SK-N-MC (cell line): ENCODE measurements at places on chromosomes 1 and 21.

DNA sequence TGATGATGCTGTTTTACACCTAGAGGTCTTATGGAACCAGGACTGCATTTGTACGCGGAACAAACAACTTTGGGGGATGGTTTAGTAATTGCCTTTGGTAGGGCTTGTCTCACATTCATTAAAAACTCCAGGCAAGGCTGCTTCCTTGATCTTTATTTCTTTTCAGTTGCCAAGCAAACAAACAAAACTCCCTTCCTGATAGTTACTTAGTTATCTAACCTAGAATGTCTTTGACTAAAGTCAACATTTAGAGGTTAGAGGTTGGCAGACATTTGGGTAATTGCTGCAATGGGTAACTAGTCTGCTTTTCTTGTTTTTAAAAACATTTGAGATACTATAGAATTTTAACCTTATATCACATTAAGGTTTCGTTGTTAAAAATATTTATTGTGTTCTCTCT lies 500.9 kb upstream of the PTBP2 start:
- no peak for DNase-seq

DNA sequence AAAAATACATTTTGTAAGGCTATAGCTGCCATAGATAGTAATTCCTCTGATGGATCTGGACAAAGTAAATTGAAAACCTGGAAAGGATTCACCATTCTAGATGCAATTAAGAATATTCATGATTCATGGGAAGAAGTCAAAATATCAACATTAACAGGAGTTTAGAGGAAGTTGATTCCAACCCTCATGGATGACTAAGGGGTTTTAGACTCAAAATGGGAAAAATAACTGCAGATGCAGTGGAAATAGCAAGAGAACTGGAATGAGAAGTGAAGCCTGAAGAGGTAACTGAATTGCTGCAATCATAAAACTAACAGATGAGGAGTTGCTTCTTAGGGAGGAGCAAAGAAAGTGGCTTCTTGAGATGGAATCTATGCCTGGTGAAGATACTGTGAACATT lies 230.8 kb downstream of the KCTD3 start:
- DNase-seq, result no peak

DNA sequence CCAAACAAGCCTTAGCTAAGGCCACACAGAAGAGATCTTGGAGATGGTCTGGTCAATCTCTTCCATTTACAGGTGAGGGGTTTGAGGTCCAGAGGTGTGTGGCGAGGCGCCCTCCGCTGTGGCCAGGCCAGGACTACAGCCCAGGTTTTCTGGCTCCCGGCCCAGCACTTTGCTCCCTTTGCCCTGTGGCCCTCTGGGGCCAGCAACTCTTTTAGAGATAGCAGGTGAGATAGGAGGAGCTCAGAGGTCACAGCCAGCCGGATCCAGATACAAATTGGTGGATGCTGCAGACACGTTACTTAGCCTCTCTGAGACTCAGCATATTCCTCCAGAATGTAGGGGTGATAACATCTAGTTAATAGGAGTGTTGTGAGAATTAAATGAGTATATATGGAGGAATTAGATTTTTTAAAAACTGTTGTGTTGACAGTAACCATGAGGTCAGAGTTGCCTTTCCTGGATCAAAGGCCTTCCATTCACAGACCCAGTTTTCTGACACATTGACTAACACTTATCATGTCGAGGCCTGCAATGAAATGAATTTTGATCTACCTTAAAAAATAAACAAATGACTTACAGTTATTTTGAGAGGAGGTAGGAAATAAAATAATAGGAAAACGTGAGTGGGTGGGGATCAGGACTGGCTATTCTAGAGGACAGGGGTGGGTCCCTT lies 16.6 kb downstream of the TEX35 start:
- no peak for DNase-seq

DNA sequence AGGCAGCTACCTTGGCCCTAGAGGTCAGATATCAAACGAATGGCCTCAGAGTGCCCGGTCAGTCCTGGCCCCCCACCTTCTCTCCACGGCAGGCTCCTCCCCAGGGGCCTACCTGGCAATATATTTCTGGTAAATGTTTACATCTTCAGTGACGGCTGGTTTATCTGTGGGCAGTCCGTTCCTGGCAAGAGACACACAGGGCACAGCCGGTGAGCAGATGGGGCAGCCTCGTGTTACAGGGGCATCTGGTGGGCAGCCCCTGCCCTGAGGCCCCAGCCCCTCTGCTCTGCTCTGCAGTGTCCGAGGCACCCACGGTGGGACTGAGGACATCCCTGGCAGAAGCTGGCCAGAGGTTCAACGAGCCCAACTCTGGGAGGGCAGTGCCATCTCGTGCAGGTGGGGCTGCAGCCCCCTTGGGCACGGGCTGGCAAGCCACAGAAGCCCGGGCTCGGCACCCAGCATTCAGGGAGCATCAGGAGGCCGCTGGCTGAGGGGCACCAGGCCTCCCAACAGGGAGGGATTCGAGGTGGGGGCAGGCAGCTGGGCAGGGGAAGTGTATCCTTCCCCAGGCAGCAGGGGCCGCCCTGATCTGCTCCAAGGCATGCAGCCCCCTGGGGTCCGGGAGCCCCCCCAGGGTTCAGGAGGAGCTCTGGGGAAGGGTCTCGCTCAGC lies 137.9 kb downstream of the CASZ1 start:
- DNase-seq, result no peak

DNA sequence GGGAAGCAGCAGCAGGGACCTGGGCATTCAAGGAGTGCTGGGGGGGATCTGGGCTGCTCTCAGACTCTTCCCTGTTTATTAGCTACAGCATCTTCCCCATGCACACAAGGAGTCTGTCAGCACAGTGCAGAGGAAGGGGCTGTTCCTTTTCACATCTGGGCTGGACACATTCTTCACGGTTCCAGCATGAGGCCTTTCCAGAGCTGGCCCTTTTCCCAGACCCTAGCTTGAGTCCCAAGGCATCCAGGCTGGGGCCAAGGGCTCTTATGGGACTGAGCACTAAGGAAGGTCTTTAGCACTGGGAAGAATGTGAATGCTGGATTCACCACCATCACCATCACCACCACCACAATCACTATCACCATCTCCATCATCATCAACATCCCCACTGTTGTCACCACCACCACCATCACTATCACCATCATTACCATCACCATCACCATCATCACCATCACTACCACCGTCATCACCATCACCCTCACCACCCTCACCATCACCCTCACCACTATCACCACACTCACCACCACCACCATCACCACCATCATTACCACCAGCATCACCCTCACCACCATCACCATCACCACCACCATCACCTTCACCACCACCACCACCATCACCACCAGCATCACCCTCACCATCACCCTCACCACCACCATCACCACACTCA lies 28.4 kb downstream of the PARK7 start:
- no peak for DNase-seq

- DNase-seq, result no peak
Measured at GRCh38 chr1:189658381-189658780, 819.3 kb downstream of the BRINP3 start.

DNA sequence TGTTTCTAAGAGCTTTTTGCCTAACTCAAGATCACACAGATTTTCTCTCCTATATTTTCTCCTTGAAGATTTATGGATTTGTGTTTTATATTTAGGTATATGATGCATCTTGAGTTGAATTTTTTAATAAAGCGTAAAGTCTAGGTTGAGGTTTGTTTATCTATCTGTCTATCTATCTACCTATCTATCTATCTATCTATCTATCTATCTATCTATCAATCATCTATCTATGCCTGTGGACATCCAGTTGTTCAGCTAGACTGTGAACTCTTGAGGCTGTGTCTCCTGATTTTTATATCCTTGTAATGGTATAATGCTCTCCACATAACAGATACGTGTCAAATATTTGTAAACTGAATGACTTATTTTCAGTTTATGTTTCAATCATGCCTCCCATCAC lies 120.1 kb downstream of the DNAH14 start:
- no peak for DNase-seq

DNA sequence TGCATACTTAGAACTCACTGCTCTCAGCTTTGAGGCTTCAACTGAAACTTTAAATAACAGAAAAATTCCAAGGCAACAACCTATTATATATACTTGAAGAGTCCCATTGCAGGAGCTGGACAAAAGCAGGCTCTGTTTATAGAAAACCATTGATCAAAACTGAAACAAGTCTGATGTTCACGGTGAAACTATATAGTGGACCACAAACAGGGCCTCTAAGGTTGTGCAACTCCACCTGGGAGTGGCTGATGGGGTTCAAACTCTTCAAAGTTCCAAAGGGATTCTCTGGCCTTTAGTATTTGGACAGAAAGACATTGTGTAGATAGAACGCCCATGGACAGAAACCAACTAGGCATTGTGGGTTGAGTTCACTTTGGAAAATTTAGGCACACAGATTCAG lies 140.3 kb downstream of the ZC3H11B start:
- DNase-seq, result no peak

GRCh38 chr1:161038523-161039153 lies at the start of gene TSTD1:
Gene TSTD1 (minus strand): TSS chr1:161038964. CDS start chr1:161038889, 75 bp downstream.
- DNase-seq, result no peak

GRCh38 chr1:222171005-222171404 lies 376.9 kb downstream of the HHIPL2 start:
- no peak for DNase-seq

- no peak for DNase-seq
Measured at GRCh38 chr1:170162459-170163246, 16.9 kb downstream of the NTMT2 start.

- DNase-seq, result no peak
Measured at GRCh38 chr1:4215391-4215790, 315.3 kb upstream of the C1orf174 start.

GRCh38 chr1:154591206-154591605 lies 16.8 kb downstream of the ADAR start:
- DNase-seq, result no peak

- DNase-seq, result no peak
Measured at GRCh38 chr1:92663775-92664174, 121.1 kb downstream of the EVI5 start.

GRCh38 chr1:93007941-93008577 lies 46.8 kb upstream of the DIPK1A start:
- no peak for DNase-seq

- no peak for DNase-seq
Measured at GRCh38 chr1:202187041-202187671, 6.4 kb upstream of the LGR6 start.

DNA sequence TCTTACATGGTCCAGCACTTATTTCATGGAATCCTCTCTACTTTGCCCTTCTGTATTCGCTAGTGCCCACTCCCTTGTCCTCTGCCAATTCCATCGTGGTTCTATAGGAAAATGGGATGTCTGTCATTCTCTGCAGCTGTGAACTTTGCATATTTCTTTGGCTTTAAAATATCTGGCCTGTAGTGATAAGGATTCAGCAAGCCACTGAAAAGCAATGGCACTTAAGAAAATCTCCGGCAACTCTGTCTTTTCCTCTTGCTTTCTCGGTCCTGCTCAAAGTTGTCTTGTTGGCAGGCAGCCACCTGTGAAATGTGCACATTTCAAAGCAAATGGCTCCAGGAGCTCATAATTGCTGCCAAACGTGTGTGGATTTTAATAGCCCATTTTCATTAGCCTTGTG lies 91.8 kb downstream of the CHD1L start:
- no peak for DNase-seq

DNA sequence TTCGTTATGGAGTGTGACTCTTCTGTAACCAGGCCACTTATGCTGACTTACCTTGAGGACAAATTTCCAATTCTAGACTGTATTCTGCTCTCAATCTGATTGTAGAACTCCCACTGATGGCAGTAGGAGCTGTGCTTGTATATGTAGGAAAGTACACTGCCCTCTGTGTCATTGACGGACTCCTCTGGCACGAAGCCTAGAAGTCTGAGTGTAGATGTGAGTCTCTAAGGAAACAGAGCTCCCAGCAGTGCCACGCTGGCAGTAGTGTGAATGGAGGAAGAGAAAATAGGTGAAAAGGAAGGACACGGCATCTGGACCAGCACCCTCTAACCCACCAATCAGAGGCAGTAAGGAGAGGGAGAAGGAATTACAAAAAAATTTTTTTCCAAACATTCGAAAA lies 130.4 kb upstream of the ADGRL2 start:
- DNase-seq, result no peak

DNA sequence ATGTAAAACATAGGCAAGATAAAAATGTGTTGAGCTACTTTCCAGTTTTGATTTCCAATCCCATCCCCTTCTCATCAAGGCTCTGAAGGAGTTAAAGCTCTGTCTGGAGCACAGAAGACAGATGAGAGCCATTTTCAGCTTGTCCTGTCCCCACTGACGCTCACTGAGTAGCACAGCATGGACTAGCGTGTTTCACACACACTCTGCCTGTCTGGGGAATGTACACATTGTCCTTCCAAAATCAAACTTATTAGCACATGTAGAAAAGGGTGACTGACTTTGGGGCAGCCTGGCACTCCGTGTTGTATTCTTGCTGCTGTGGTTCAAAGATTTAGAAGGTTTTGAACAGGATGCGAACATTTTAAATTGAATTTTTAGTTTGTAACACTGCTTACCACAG lies 139.2 kb downstream of the NEK7 start:
- DNase-seq, result no peak

- no peak for DNase-seq
Measured at GRCh38 chr1:174884566-174884965, 115.2 kb upstream of the CACYBP start.

DNA sequence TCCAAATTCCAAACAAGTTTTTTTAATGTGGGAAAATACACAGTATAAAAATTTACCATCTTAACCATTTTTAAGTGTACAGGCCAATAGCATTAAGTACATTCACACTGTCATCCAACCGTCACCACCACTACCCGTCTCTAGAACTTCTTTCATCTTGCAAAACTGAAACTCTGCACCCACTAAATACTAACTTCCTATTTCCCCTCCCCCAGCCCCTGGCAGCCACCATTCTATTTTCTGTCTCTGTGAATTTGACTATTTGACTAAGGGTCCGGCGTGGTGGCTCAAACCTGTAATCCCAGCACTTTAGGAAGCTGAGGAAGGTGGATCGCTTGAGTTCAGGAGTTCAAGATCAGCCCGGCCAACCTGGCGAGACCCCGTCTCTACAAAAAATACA lies 36.1 kb downstream of the CLSTN1 start:
- no peak for DNase-seq

- DNase-seq, result no peak
Measured at GRCh38 chr1:218572050-218572449, 226.9 kb downstream of the TGFB2 start.

DNA sequence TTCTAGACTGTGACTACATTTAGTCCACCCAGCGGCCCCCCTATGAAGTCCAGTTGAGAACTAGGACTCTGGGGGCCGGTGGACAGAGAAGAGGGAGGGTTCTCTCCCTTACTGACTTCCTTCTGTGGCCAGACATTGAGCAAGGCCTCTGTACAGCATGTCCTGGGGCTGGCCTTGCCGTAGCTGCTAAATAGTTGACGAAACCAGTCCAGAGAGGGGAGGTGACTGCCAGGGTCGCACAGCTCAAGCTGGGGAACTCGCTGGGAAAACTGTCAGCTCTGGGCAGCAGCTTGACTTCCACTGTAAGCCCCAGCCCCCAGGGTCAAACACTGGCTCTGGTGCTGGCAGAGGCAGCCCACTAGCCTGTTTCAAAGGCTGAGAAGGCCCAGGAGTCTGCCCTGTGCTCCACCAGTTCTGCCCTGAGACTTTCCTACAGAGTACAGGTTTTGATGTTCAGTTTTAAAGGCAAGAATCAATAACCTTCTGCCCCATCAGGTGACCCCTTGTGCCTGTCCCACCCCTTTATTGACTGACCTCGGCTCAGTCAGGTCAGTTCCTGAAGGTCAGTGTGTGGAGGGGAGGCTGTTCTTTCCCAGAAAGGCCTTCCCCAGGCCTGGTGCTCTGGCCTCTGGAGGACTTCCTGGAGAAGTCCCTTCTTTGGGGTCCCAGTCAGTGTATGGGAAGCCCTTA lies 14.1 kb downstream of the PCSK9 start:
- no peak for DNase-seq
